ENCODE measurements at places on chromosomes 1 and 21. TPM values are rescaled to one million over a fixed set of nuclear protein-coding genes. Genes with fewer than 3 reads are reported as not detected.

DNA sequence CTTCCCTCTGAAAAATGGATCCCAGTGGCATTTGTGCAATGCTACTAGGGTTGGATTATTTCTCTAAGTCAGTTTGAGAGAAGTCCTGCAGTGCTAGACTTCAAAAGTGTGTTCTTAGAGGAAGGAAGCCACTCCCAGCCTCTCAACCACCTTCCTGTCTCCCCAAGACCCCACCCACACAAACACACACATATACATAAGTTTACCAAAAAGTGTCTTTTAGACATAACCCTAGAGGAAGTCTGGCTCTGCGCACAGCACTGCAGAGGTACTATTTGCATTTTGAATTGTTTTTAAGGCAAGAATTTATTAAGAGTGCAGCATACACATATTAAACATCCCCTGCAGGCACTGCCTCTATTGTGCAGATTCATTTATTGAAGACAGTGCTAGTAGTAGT lies 127.3 kb downstream of the HHIPL2 start:
- DNase-seq = no peak

The BTBD19 gene
- 9.4 TPM for total RNA-seq

GRCh38 chr1:57132993-57133622 lies 167.3 kb upstream of the C8B start:
- no peak for DNase-seq

The MCOLN3 gene
- total RNA-seq = 0.91 TPM

The NUP210L gene
- total RNA-seq = 0.07 TPM

DNA sequence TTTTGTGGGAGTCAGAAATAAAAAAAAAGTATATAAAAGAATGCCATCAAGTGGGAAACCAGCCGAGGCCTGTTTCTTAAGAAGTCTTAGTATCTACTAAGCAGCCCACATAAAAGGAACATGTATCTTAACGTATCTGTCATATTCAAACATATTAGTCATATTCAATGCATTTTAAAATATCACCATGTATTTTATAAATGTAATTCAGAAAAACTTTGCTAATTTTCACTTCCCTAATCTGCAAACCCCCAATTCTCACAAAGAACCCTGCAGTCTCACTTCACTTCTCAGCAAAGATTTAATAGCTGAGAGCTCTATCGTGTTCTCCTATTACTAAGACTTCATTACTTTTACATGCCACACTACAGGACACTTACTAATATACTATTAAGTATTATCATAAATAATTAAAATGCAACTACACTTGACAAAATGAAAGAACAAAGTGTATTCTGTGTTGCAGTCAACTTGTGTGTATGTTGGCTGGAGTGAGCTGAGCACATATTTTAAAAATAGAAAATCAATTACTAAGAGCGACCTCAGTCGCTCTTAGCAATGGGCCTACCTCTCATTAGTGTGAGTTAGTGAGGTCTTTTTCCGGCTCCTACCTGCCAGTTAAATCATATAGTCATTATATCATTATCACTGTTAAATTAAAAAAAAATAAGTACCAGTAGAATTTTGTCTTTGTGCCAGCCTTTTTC lies 484.3 kb downstream of the LMO4 start:
- no peak for DNase-seq

The ZSWIM5 gene
- 1.1 TPM for total RNA-seq

The SERPINC1 gene
- 0.30 TPM for total RNA-seq

- peak; percentile 62 for DNase-seq
Measured at GRCh38 chr21:35138665-35139381, 89.7 kb upstream of the RUNX1 start.

DNA sequence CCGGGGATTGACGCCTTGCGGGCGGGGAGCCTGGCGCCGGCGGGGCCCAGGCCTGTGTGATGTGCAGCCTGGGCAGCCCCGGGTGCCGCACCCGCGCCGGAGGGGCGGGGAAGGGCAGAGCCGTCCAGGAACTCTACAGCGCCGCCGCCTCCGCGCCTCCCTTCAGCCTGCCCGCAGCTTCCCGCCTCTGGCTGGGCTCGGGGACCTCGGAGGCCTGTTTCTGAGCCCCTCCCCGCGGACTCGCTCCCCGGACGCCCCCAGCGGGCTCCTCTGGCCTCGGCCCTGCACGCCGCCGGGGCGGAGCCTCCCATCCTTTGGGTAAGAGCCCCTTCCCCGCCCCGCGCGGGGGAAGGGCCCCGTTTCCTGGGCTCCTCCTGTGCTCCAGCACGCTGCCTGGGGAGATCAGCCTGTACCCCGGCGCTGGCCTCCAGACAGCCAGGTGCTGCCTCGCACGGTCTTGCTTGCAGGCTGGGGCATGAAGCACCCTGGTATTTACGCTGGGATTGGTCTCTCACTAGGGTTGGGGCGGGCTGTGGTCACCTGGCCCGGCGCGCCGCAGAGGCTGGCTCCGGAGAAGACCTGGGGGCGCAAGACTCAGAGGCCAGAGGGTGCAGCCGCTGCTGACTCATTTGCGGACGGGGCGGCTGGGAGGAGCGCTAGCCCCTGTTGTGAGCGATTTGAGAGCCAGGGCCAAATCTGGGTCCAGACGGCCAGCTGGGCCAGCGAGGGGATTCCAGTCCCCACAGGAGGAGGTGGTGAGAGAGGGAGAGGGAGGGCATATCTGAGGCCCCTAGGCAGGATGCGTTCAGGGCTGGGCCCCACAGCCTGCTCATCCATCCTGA lies 5.7 kb upstream of the ACOT11 start:
- peak; percentile 77 for DNase-seq

The STUM gene
- not detected for total RNA-seq

All from activated T-cell treated with anti-CD3 and anti-CD28 coated beads, Interleukin-2, amount 50 U/mL, for 72 hours (primary cell).